ENCODE measurements at places on chromosomes 6 and 20.

DNA sequence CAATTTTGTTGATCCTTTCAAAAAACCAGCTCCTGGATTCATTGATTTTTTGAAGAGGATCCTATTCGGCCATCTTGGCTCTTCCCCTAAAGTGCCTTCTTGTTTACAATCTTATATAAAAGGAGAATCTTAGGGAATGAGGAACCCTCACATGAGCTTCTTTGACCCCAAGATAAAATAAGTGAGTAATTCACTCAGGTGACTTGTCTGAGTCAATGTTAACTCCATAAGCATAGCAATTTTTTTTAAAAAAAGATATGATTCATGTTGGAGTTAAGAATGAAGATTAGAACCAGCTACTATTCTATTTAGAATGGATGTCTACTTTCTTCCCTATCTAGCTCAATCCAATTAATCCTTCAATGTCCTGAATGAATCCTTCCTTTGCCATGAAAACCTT is 21.0 kb downstream of the WASF1 start:
- no peak for DNase-seq

GRCh38 chr6:168885196-168885595 is 368.4 kb downstream of the THBS2 start:
- peak; percentile 41 for DNase-seq

DNA sequence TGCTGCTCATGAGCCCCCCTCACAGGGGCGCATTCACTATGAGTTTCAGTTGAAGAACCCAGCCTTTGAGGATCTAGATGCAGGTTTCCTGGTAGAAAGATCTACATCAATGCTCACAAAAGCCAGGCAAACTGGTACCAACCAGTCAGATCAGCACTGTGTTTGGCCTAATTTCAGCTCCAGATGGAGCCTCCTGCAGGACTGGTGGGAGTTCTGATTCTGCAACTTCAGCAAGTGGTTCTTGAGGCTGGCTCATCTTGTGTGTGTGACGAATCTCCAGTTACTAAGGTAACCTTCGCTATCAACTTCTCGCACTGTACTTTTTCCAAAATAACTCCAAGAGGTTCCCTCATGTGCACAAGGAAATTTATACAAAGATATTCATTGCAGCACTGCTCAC is 118.8 kb downstream of the ZMYND8 start:
- DNase-seq: no peak

DNA sequence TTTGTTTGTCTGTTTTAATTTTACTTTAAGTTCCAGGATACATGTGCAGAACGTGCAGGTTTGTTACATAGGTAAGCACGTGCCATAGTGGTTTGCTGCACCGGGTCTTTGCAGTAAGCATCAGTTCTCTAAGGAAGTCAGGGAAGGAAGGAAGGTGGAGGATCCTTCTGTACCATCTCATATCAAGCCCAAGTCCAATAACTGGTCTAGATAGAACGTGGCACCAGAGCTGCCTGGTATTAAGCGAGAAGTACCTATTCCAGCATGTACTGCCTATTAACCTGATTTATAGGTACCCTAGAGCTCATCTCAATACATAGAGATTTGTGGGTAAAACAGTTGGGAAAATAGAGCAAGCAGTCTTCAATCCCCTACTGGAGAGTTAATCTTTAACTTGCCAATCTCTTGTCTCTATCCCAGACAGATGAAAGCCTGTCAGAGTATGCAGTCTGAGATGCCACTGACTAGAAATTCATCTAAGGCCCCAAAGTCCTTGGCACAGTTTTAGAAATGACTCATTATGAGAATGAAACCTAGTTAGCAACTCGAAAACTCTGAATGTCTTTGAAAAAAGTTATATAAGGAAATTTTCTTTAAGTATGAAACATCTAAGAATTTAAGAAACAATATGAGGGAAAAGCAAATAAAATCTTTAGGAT is 144.9 kb downstream of the TFAP2A start:
- DNase-seq: no peak

DNA sequence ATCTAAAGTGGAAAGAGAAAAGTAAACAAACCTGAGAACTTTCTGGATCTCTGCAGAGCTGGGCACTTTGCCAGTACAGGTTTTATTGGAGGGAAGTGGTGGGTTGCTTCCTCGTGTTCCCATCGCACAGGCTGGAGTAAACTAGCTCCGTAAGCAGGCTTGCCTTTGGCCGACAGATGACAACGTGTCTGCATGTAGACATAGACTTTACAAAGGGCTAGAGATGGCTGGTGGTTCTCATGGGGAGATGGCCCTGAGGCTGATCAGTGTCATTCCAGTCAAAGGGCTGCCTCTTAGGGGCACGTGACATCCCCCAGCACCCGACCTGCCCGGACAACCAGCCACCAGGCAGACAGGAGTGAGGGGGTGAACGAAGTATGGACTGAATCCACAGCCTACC is 98.8 kb downstream of the YTHDF1 start:
- DNase-seq: no peak

GRCh38 chr6:130240232-130240631 is 17.5 kb upstream of the SAMD3 start:
- DNase-seq: no peak

DNA sequence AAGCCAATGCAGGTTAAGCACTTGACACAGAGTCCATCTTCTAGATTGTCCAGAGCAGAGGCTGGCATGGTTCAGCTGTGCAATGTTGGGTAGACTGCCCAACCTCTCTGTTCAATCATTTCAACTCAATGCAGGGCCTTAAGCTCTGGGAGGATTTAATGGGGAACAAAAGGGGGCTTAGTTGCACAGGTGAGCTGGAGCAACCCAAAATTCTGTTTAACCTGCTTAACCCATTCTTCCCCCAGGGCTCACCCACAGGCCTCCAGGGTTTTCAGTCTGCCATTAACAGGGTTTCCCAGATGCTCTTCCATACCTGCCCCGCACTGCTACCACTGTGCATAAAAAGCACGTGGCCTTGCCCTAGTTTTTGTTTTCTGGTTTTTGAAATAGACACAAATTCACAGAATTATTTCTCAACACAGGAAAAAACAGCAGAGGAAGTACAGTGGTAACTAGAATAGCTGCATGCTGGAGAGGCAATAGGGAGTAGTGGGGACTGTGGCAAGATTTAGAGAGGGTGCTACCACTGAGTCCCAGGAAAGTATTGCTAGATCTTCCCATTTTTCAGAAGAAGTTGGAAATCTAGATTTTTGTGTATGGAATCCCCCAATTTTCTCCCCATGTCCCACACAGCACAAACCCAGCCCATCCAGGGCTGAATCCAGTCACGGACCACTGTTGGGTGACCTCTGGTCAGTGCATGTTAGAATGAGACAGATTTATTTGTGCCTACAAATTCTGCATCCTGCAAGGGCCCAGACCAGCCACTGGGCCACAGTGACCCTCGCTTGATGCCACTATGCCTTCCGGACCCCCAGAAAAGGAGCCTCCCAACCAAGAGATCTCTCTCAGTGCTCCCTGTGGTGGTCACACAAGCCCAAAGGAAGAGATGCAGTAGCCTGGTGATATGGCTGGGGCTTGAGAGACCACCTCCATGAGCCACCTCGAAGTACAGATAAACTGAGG is 4.6 kb downstream of the PTGIS start:
- no peak for DNase-seq

DNA sequence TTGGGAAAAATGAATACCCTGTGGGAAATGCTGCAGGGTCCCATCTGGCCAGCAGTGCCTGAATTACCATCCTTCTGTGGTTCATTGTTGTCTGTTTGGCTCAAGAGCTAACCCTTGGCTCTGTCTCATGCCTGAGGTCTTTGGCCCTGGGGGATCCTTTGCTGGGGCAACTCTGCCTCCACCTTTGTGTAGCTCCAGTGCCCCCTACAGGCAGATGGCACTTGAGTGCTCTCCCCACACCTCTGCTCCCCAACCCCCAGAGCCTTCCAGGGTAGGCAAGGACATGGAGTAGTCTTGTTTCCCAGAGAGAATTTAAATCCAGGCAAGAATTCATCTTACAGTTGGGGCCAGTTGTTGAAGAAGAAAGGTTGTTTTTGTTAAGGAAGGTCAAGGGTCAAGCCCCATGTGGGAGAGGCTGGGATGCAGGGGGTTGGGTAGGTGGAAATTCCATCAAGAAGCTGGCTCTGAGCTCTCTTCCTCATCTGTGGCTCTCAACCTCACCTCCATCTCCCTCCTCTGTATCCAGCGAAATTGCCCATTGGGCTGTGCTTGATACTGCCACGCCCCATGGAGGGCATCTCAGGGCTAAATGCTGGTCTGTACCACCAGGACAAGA is 44.2 kb downstream of the ZNF831 start:
- no peak for DNase-seq

DNA sequence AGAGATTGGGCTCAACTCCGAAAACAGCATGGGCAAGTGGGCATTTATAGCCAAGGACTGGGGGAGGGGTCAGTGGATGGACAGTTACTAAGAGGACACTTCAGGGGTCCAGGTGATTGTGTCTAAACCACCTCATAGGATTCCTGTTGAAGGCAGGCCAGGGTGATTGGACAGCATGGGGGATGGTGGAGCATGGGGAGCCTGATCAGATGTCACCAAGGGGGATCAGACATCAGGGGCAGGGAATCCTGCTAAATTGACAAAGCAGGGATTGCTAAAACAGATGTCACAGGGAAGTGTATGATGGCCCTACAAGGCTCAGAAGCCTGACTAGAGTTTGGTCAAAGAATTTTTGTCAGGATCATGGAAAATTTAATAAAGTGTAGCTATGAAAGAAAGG is 2.4 kb upstream of the PYGB start:
- no peak for DNase-seq

DNA sequence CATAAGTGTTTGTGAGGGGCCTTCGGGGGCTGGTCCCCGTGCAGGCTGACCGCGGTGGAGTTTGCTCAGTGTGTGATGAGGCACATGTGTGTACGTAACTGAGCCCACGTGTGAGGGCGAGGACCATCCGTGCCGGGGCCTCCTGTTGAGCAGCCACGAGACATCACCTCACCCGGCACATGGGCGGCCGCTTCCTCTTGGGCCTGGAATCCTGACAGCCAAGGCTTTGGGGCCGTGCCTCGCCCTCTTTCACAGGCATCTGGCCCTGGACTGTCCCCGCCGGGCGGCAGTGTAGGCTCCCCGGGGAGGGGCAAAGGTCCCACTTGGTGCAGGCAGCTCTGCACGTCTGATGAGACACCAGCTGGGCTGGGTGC is 202.3 kb downstream of the DLL1 start:
- peak; percentile 30 for DNase-seq
